ENCODE measurements at places on chromosomes 2 and 18.

DNA sequence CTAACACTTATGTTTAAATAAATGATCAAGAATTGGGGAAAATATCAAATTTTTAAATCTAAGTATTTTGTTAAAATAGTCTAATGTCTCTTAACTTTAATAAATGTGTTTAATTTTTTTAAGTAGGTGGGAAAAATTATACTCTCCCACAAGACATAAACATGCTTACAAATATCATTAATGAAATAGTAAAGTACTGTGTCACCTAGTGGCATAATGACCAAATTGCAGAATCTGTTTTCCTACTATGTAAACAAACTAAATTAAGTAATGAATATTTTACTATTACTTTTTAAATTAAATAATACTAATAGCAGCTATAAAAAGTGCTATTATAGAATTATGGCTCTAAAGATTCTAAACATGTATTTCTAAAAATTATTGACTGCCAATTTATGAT lies 52.0 kb upstream of the CHAC2 start:
- DNase-seq, result no peak

DNA sequence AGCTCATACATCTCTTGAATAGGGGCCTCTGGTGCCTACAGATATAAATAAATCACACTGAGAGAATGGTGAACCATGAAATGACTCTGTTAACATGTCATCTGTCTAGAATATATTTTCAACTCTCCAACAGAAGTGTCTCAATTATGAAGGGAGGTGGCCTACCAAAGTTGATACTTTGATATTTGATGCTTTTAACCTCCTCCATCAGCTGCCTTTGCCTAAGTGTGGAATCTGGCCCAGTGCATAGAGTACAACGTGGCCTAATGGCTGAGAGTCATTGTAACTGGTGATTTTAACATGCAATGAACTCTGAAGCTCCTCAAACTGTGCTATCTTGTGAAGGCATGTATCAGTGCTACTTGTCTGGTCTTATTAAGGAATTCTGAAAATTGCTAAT lies 93.4 kb downstream of the MYO3B start:
- no peak for DNase-seq

DNA sequence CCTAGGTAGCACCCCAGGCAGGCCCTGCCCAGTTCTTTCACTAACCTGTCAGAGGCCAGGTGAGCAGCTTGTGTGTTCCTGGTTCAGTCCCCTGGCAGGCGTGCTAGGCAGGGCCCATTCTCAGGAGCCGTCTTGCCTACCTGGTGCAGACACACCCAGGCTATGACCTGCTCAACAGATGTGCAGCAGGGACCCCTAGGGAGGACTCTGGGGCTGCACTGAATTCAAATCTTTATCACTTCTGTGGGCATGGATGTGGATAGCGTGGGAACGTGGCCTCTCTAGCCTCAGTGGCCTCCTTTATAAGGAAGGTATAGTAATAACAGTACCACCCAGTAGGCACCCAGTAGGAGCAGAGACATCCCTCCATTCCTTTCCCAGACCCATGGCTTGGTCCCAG lies 48.4 kb downstream of the PLEKHB2 start:
- no peak for DNase-seq

DNA sequence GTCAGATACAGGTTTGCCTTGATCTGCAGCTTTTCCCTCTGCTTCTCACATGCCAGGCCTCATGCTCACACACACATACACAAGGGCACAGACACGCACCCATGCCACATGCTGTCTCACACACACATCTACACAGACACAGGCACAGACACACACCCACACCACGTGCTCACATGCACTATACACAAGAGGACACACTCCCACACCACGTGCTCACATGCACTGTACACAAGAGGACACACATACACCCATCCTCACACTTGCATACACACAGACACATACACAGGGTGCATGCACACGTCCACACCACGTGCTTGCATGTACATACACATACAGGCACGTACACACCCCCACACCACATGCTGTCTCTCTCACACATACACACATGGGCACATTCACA lies 253.8 kb downstream of the ATAD2B start:
- no peak for DNase-seq

DNA sequence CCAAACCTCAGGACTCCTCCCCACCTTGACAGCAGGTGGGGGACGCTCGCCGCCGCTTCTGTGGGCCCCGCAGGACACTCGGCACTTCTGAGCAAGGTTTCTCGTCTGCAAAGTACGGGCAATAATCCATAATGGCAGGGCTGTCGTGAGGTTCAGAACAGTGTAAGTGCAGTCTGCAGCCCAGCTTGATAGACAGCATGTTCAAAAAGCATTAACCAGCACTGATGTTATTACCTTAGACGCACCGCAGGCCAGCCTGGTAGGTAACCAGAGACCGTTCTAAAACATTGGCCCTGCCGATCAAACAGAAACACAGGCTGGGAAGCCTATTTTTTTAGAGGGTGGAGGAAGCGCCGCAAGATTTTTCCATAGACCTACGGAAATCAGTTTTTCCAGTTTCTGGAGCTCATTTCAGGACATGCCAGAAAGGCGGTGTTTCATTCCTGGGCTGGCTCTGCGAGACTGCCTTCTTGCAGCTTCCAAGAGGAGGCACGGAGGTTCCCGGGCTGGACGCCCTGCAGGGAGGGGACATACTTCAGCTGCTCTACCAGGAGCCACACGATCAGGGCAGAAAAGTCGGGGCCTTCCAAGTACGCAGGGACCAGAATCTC lies 148.7 kb downstream of the TPO start:
- no peak for DNase-seq

DNA sequence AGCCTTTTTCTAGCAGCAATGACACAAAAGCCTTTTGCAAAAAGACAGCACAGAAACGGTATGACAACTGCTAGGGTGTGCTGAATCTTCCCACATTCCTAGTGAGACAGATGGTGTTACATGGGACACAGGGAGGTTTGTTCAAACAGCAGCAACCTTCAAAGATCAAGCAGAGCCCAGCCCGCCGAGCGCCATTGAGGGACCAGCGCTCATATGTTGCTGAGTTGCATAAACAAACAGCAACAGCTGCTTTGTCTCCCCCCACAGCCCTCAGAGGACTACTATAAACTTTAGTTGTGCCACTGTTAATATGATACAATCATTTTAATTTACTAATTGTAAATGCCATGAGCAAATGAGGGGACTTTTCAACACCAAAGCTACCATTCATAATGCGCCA lies 117.7 kb downstream of the ZEB2 start:
- DNase-seq, result no peak

DNA sequence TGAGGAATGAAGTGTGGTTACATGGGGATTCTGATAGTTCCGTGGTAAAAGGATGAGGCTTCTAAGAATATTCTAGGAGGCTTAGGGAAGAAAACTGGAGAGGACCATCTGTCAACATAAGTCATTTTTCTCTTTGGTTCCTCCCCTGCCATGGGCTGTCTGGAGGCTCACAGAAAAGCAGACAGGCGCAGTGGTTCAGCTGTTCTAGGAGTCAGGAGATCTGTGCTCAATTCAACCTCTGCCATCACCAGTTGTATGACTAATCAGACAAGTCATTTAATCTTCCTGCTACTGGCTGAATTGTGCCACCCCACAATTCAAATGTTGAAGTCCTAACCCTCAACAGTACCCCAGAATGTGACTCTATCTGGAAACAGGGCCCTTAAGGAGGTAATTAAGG lies 36.4 kb downstream of the ADAM17 start:
- DNase-seq, result no peak

DNA sequence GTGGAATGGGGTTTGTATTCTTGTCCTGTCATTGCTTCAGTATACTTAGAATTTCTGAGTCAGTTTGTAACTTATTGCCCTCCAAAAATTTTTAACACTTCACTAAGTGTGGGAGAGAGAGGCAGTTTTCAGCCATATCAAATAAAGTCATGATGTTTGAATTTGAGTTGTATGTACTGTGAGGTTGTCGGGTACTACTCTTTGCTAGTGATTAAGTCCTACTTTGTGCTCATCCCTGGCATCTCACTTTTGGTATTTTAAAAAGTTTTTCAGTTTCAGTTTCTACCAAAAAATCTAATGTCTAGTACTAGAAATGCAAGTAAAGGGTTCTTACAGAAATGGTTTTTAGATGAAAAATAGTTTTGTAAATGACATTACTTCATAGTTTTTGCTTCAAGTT lies 40.7 kb downstream of the EIF5B start:
- no peak for DNase-seq

- DNase-seq, result no peak
Observed at GRCh38 chr2:170218931-170219330, 41.0 kb downstream of the MYO3B start.

- no peak for DNase-seq
Observed at GRCh38 chr2:96681540-96681939, 39.0 kb downstream of the FER1L5 start.
